ENCODE measurements at places on chromosomes 5 and 9.
A peak's percentile ranks its signal among the peaks of the same experiment; 100 is the strongest.

DNA sequence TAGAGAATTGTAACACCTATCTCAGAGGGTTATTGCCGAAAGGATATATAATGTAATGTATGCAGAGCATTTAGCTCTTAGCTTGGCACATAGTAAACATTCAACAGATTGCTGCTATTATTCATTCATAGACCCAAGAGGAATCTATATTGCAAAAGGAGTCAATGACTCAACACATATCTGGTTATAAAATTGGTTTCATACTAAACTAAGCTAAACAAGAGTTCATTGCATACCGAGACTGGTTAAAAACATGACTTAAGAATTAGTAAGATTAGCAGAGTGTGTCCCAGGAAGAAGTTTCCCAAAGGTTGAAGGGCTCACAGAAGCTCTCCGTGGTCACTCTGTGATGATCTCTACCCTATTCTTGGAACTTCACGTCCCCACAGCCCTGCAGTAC, 339.6 kb upstream of the CCNH start:
- no peak for DNase-seq

DNA sequence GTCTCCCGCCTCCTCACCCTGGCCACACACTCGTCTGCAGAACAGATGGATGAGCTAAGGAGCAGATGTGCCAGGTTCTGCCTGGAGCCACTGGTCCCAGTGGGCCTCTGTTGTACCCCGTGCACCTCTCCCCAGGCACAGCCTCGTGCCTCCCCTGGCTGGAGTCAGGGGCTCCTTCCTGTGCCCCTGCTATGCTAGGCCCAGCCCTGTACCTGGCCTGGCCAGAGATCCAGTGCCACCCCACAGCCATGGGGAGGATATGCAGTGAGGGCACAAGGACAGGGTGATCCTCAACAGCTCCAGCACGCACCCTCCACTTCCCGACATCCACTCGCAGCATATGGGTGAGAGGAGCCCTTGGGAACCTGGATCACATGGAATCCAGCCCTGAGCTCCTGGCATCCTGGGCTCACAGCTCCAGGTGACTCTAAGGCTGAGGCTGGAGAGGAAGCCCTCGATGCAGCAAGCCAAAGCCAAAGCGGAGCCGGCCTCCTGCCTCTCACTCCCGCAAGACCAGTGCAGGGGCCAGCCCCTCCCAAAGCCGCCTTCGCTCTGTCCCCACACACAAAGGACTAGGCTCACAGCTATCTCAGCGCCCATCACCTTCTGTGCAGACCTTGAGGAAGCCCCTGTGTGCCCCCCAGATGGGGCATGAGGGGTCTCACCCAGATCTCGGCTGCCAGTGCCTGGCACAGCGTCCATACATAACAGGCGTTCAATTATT, 23.7 kb upstream of the ADAMTS2 start:
- DNase-seq, result no peak

DNA sequence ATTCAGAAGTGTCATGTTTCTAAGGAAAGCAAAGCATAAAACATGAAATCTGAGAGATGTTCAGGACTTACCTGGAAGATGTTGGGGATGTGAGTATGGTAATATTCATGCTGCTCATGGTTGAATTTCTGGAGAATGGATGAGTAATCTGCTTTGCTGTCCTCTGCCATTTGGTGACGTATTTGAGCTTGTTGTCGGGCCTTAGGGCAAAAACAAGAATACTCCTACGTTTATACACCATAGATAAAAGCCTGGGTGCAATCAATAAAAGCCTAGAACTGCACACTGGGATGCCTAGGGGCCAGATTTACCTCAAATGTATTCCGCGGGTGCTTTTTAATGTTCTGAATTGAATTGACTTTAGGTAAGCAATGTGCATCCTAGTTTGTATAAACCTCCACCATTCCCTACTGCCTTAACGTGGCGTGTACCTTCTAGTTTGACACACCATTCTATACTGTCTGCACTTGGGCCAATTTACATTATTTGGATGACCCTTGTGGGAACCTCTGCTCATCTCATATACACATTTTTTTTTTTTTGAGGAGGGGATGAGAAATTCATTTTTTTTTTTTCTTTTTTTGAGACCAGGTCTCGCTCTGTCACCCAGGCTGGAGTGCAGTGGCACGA, 94.4 kb downstream of the USP20 start:
- DNase-seq, result no peak

DNA sequence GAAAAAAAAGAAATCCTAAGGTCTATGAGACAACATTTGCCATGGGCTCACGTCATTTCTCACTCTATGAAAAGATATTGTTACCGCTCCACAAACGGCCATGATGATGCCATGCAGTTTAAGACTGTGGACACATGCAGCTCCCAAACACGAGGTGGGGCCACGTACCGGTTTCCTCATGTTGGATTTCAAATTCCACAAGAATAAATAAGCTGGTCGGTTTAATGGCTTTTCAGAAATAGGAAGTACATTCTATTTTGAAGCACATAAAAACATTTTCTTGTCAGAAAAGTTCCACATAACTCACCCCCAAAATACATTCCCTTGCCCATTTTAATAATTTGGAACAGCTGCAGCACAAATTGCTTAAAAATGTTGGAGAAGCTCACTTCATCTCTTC, 130.6 kb downstream of the MYO10 start:
- no peak for DNase-seq

- peak; percentile 87 for DNase-seq
Measured at GRCh38 chr5:177496727-177497291, 595 bp downstream of the PDLIM7 start.

DNA sequence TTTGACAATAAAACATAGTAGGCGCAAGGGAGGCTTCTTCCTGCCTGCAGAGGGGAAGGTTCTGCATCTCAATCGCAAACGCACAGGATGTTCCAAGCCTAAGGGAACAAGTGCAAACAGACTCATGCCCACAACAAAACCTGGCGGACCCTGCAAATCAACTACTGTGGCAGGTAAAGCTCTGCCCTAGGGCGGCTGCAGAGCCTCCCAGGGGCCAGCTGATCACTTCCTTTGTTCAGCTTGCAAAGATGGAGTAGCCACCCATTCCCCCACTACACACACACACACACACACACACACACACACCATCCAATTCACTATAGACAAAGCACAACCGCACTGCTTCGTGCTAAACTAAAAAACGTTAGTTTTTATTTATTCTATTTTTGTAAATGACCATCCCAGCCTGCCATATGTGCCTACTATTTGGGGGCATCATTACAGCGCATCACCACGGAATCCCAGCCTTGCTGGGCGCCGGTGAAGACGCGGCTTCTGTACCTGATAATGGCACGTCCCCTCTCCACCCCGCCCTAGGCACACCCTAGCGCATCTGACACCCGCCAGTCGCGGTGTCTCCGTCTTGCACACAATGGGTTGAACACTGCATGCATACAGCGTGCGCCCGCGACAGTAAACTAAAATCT, 57.6 kb downstream of the DPYSL3 start:
- no peak for DNase-seq

DNA sequence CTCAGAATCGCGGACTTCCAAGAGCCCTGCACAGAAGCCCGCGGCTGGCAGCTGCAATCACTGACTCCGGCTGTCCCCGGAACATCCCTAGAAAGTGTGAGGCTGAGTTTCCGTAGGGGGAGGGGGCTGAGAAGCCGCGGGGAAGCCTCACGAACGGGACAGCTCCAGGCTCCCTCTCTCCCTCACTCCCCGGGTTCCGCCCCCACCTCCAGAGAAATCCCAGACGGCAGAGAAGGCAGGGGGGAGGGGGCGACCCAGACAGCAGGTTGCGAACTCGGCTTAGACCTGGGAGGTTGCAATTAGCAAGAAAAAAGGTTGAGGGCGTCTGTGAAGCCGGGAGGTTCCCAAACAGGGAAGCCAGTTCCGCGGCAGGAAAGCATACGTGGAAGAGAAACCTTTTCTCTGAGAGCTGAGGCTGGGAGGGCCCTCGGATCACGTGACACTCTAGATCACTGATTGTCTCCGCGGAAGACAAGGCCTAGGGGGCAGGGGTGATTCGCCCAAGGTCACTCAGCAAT, 73.8 kb upstream of the CPLX2 start:
- DNase-seq, result no peak

GRCh38 chr5:135012033-135012588, 21.9 kb downstream of the PITX1 start:
- DNase-seq, result no peak

- no peak for DNase-seq
Measured at GRCh38 chr5:36363101-36363500, 61.4 kb upstream of the RANBP3L start.

GRCh38 chr5:96332535-96333366, 100.3 kb downstream of the PCSK1 start:
- no peak for DNase-seq

- DNase-seq, result no peak
Measured at GRCh38 chr5:55993013-55993412, 1.8 kb downstream of the IL6ST start.

GRCh38 chr9:110874963-110875674, 163.2 kb downstream of the LPAR1 start:
- no peak for DNase-seq

DNA sequence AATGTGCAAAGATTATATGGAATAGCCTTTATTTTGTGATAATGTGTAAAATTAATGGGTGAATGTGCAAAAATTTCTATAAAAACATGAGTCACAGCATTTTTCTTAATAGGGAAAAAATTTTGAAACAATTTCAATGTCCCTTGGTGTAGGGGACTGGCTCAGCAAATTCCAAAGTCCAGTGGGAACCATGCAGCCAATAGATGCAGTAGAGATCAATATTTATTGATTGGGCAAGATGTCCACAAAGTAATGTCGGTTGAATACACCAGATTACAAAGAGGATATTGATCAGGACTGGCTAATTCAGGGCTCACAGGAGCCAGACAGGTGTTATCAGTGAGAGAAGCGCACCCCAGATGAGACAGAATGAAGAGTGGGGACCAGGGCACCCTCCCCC, 62.5 kb downstream of the AMBP start:
- DNase-seq, result no peak

- DNase-seq, result no peak
Measured at GRCh38 chr5:109855056-109855455, 165.3 kb downstream of the MAN2A1 start.
